Activated T-cell treated with anti-CD3 and anti-CD28 coated beads, Interleukin-2, amount 50 U/mL, for 1 hour (primary cell): ENCODE measurements at places on chromosomes 2 and 18.

DNA sequence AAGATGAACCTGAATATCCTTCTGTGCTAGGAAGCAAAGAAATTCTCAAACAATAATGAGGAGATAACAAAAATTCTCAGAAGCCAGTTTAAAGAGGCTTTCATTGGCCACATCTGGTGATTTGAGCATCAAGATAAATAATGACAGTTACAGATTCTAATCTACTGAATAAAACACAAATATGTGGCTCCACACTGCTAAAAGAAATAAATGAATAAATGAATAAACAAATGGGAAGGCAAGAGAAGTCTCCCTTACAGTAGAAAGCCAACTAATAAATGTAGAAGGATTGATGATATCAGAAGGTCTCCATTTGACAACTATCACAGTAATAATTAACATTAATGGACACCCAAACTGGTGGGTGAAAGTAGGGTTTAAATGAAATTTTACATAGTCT lies 54.6 kb upstream of the ADAM23 start:
- DNase-seq = no peak

GRCh38 chr18:36249392-36249791 lies 48.1 kb upstream of the FHOD3 start:
- DNase-seq = no peak

GRCh38 chr2:239188536-239188935 lies 212.3 kb downstream of the HDAC4 start:
- no peak for DNase-seq

DNA sequence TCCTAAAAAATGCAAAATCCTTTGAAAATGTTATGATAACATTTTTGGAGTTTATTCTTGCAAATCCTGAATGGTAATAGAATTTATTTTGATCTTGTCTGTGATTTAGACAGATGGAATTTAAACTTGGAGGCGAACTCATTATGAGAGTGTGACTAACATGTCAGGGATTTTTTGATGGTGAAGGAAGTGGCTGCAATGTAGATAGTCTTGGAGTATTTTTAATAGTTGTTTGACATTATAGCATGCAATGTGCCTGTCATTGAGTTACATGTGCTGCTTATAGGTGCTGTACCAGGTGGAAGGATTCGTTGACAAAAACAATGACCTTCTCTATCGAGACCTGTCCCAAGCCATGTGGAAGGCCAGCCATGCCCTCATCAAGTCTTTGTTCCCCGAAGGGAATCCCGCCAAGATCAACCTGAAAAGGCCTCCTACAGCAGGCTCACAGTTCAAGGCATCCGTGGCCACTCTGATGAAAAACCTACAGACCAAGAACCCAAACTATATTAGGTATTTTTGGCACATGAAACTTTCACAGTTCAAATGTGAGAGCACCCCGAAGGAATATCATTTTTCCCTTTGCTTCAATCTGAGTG lies 141.8 kb downstream of the MYO1B start:
- no peak for DNase-seq

DNA sequence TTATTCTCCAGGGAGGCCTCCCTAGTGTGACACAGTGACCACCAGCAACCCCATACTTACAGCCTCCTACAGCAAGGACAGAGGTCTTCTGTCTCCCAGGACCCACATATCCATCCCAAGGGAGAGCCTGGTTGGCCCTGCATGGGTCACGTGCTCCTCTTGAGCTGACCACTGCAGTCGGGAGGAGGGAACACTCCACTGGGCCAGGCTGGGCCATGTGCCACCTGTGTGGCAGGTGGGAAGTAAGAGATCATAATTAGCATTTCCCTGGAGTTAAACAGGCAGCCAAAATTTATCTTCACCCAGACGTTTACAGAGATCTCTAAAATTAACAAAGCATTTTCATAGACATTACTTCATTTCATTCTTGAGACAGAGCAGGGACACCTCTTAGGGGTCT lies 33.4 kb upstream of the MLPH start:
- no peak for DNase-seq

DNA sequence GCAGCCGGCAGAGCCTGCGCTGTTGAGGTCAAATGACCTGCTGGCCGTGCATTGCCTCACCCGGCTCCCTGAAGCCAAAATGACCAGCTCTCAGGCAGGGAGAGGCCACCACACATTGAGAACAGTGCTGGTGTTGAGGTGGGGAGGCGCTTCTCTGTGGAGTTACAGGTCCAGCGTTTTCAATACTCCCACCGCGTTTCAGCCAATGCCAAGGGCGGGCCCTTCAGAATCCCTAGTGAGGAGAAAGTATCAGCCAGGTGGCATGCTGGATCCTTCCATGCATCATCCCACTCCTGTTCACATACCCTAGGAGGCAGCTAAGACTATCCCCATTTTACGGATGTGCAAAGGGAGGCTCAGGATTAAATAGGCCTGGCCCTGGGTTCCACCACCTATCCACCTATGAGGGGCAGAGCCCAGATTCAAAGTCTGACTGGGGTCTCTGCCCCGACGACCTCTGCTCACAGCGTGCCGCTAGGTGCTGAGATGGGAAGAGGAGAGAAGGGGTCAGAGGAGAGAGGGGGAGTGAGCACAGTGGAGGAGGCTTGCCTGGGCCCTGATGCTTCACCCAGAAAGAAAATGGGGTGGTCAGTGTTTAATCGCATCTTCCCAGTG lies 137.6 kb upstream of the ID2 start:
- DNase-seq = no peak

GRCh38 chr2:186379052-186379451 lies 107.0 kb upstream of the ZC3H15 start:
- DNase-seq = no peak

- no peak for DNase-seq
These were observed 41.1 kb downstream of the LDAH start for GRCh38 chr2:20781656-20782265.
